ENCODE measurements at places on chromosomes 6 and 20.

- DNase-seq: peak; percentile 41
These were observed 292.1 kb downstream of the SOX4 start for GRCh38 chr6:21885532-21886114.

GRCh38 chr20:6123649-6124014, 802 bp upstream of the FERMT1 start:
- no peak for DNase-seq

DNA sequence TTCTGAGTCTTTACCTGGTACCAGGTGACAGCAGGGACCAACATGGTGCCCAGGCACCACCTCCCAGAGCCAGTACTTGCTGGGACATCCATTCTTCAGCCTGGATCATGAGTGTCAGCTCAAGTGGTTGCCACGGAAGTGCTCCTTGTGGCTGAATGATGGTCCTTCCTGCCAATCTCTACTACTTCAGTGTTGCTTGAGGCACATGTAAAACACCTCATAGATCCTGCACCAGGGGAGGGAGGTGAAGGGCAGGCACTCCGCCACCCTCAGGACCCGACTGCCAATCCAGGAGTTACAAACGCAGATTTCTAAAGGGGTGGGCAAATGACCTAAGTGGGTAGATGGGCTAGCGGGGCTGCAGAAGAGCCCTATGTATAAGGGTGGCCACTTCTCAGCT, 226.0 kb downstream of the PREX1 start:
- no peak for DNase-seq

DNA sequence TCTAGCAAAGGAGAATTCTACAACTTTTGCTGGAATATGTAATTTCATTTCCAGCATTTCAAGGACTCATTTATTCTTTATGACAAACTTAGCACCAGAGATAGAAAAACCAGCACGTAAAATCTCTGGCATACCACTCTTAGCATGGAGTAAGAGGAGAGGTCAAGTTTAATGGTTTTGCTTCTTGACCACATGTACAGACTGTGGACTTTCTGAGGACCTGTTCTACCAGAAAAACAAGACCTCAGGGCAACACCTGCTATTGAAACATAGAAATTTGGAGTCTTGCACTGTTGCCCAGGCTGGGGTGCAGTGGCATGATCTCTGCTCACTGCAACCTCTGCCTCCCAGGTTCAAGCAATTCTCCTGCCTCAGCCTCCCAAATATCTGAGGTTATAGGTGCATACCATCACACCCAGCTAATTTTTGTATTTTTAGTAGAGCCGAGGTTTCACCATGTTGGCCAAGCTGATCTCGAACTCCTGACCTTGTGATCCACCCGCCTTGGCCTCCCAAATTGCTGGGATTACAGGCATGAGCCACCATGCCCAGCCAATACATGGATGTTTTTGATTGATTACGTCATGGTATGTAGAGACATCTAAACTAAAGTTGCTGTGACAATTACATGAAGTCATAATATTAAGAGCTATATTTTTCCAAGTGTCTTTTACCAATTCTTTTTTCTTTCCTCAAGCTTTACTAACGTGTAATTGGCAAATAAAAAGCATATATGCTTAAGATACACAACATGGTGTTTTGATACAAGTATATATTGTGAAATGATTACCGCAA, 36.1 kb downstream of the CRYBG1 start:
- DNase-seq: no peak

DNA sequence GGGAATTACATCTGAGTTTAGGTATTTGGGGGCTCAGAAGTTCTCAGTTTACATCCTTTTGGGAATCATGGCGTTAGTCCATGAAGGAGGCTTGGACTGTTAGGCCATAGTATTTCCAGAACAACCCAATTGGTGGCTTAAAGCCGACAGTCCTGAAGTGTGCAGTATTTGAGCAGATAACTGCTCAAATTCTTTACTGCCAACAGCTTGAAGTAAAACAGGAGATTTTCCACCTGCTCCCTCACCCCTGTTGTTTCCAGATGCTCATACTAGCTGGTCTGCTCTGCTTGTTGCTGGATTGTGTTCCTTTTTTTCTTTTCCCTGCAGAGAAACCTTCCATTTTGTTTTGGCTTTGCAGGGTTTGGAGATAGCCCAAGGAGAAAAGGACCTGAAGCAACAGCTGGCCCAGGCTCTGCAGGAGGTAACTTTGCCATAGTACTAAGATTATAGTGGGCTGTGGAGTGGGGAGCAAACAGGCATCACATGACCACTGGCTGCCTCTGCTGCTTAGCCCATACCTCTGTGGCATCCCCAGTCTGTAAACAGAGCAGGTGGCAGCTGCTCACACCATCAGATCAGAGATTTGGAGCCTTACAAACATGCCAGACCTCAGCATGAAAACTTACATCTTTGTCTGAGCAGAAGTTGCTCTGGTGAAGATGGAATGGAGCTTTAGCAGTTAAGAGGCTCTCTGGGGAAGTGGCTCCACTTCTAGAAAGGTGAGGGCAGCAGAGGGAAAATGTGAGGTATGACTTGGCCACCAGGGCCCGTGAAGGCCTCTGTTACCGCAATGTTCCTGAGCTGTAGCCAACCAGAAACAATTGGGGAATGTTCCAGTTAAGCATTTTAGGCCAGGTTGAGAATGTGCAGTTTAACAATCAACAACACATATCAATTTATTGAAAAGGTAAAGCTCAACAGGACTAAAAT, 17.6 kb downstream of the RNF8 start:
- DNase-seq: no peak

GRCh38 chr6:163133691-163134090, 280.8 kb upstream of the QKI start:
- no peak for DNase-seq

- DNase-seq: no peak
These were observed 220.3 kb upstream of the LAMP5 start for GRCh38 chr20:9294041-9294440.

- DNase-seq: no peak
These were observed 37.0 kb upstream of the BTBD3 start for GRCh38 chr20:11880680-11881079.

DNA sequence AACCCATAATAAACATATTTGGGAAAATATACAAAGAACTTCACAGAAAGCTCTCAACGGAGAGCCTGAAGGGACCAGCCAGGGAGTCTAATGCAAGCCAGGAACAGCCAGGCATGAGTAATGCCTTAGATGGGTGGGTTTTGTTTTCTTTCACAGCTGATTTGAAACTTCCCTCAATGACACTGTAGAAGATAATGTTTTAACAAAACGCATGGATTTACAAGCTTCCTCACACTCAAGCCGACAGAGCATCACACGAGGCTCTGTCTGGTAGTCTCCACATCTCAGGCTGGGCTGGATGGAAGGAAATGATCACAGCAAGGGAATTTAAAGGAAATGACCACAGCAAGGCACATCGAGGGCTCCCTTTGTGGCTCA, 113.9 kb downstream of the GMPR start:
- no peak for DNase-seq

DNA sequence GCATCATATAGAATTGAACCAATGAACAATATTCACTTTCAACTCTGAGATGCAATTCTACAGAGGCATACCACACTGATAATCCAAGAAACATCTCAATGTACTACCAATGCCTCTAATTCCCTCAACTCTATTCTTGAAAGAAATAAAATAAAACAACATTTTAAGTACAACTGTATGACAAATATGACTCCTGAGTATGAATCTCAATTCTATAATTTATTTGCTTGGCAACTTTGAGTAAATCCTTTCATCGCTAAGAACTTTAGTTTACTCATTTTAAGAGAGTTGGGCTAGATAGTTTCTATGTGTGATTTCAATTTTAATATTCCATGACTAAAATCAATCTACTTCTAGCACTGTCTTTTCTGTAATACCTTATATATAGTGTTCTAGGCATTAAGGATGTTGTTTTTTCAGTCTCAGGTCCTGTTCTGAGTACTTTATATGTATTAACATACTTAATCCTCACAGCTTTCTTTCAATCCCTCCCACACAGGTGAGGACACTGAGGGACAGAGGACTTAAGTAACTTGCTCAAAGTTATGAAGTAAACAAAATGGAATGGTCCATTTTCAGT, 33.4 kb downstream of the GOPC start:
- no peak for DNase-seq

DNA sequence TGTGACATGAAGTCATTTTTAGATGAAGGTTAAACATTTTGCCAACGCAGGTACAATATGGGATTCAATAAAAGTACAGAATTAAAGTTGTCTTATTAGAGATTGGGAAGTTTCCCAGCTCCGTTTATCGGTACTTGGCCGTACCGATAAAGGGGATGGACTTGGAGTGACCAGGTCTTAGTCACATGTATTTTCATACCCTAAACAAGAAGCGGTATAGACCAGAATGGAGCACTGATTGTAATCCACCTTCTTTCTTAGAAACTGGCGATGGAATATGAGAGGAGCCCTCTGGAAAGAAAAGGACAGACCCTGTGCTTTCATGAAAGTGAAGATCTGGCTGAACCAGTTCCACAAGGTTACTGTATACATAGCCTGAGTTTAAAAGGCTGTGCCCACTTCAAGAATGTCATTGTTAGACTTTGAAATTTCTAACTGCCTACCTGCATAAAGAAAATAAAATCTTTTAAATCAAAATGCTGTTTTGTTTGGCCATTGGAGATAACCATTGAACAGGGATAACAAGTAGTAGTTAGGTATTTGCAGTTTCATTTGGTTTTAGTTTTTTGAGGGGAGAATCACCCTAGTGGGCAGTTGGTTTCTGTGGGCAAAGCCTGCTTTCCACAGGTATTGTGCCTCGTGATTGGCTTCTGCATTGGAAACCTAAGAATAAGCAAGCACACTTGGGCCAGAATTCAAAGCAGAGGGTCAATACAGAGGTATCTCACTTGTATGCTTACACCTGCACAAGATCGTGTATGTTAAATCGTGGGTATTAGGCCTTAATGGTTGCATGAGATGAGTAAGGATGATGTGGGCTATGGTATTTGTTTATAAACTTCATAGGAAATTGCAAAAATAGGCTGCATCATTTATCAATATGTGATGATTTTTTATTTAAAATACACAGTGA, 11.2 kb upstream of the ZNFX1 start:
- DNase-seq: no peak

DNA sequence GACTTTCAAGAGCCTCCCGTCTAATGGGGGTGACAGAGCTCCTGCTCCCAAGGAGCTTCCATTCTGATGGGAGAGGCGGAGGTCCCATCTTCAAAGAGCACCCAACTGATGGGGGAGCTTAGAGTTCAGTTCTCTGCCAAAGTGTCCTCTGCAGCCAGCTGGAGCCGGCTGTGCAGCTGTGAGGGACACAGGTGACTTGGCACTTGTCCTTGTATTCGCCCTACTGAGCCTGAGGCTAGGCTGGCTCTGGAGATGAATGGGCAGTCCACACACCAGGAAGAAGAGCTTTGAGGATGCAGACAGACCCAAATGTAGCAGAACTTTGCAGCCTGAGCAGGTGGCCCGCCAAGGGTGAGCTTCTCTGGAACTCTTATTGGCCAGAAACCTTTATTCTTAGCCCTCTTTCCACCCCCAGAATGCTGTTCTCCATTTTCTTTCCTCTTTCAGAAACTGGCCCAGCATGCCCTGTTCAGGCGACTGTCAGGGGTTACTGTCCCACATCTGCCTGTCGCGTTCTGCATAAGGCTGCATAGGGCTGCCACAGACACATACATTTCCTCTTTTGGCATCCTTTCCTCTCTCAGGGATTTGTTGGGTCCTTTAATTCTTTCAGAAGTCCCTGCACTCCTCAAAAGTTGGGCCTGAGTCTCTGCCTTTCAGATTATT, 108.7 kb upstream of the LRFN2 start:
- DNase-seq: no peak

DNA sequence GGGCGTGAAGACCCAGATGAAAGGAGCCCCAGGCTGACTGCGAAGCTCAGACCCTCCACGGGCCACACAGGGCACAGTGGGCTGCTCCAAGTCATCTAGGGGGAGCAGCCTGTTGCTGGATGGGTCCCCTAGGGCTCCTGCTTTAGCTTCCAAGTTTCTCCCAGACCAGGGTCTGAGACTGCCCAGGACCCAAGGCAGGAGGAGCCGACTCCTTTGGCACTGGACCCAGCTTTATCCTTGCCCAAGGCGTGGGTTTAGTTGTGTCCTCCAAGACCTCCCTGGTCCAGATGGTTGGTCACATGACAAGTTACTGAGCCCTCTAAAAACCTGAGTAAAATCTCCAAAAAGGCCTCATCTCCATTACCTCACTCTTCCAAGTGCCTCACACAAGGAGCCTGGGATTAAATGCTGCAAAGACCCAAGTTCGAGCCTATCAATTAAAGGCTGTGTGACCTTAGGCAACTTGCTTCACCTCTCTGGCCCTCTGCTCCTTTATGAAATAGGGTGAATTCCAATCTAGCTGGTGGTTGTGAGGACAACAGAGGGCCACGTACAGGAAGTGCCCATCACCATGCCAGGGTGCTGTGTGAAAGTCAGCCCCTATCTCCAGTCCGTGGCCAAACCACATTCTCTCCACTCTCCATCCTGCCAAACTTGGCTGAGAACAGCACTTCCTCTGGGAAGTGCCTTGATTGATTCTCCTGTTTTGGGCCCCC, 2.5 kb downstream of the NECAB3 start:
- DNase-seq: no peak

- no peak for DNase-seq
These were observed 1.1 kb downstream of the ID1 start for GRCh38 chr20:31605902-31606803.

GRCh38 chr6:31940256-31940664, 5.6 kb upstream of the CFB start:
- no peak for DNase-seq

- DNase-seq: peak; percentile 70
These were observed 95.2 kb downstream of the YTHDF1 start for GRCh38 chr20:63120808-63121090.

DNA sequence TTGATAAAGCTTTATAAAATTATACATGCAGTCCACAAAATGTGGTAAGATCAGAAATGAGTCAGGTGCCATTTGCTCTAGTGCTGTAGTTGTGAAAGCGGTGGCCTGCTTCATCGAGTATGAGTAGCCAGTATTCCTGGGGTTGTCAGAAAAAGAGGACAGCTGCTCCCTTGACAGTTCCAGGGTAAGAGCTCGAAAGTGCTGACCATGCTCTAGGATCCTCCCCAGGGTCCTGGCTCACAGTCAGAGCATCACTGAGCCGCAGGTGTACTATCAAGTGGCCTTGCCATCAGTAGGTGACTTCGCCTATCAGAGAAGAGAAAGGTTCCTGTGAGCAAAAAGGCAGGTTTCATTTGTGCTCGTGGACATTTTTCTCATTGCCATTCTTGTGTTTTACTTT, 3.6 kb downstream of the BTBD3 start:
- DNase-seq: no peak

- no peak for DNase-seq
These were observed 21.1 kb upstream of the FBXO9 start for GRCh38 chr6:53044071-53044470.

- DNase-seq: no peak
These were observed 603.9 kb downstream of the HDGFL1 start for GRCh38 chr6:23173234-23173633.

- DNase-seq: no peak
These were observed 441.9 kb downstream of the CD109 start for GRCh38 chr6:74137911-74138310.

- no peak for DNase-seq
These were observed 19.3 kb downstream of the DOP1A start for GRCh38 chr6:83086751-83087150.

- no peak for DNase-seq
These were observed 475.2 kb upstream of the MARCKS start for GRCh38 chr6:113381959-113382358.

Data from left lung (tissue), 14 donors.